ENCODE measurements at places on chromosomes 16 and 17.
A peak's percentile ranks its signal among the peaks of the same experiment; 100 is the strongest.

DNA sequence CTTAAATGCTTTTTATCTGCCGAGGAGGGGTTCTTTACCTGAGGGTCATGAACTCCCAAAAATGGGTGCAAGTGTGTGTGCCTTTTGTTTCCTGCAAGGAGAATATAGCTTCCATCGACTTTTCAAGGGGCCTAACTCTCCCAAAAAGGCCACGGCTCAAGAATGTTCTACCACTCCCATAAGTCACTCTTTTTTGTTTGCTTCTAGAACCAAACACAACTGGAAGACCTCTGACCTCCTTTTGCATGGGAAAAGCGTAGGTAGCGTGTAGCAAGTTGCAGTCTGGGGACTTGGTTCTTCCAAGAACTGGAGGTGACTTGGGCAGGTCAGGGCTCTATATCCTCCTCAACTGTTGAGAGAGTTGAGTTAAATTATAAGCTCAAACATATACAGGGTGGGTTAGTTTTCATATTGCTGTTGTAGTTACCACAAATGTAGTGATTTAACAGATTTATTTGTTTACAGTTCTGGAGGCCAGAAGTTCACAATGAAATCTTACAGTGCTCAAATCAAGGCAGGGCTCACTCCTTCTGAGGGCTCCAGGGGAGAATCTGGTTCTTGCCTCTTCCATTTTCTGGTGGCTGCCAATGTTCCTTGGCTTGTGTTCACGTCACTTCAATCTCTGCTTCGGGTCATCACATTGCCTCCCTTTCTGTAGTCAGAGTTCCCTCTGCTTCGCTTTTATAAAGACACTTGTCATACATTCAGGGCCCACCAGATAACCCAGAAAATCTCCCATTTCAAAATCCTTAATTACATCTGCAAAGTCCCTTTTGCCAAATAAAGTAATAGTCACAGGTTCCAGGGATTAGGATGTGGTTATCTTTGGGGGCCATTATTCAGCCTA lies 1.4 kb downstream of the TMEM97 start:
- DNase-seq: no peak

GRCh38 chr17:76547183-76547641 lies 7.4 kb downstream of the PRCD start:
- DNase-seq: peak; percentile 73

DNA sequence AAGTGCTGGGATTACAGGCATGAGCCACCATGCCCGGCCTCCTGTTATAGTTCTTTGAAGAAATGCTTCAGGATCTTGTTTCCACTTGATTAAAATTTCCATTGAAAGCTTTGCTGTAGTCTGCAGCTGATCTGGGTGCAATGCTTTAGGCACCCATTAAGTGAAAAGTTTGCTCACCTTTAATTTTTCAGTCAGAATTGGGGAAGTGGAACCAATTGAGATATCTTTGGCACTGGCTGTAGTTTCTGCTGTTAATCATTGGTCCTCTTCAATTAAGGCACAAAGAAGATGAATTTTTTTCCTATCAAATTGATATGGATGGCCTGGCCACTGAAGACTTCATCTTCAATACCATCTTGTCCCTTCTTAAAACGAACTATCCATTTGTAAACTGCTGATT lies 336.1 kb upstream of the TBX2 start:
- no peak for DNase-seq

GRCh38 chr17:65685110-65685509 lies 123.7 kb upstream of the AXIN2 start:
- DNase-seq: no peak
